CD4-positive, alpha-beta memory T cell (primary cell): ENCODE measurements at places on chromosomes 2 and 18. TPM values are rescaled to one million over a fixed set of nuclear protein-coding genes. Genes with fewer than 3 reads are reported as not detected.

Gene MARCHF4
- polyA plus RNA-seq: not detected

Gene DNAH7
- polyA plus RNA-seq: not detected

Gene MCEE
- 24.7 TPM for polyA plus RNA-seq

Gene ASXL3
- not detected for polyA plus RNA-seq

Gene FBLN7
- polyA plus RNA-seq: 41.2 TPM

Gene STAT4
- 76.6 TPM for polyA plus RNA-seq

Gene GDF7
- polyA plus RNA-seq: 0.04 TPM

Gene LYPD6
- polyA plus RNA-seq: not detected

Gene RTP5
- polyA plus RNA-seq: not detected

GRCh38 chr2:150938527-150938926, 323.1 kb downstream of the RBM43 start:
- DNase-seq: no peak

GRCh38 chr2:173666171-173666888, 298.8 kb downstream of the SP3 start:
- DNase-seq: no peak

- no peak for DNase-seq
Measured at GRCh38 chr2:231059756-231060155, 3.1 kb downstream of the PSMD1 start.

DNA sequence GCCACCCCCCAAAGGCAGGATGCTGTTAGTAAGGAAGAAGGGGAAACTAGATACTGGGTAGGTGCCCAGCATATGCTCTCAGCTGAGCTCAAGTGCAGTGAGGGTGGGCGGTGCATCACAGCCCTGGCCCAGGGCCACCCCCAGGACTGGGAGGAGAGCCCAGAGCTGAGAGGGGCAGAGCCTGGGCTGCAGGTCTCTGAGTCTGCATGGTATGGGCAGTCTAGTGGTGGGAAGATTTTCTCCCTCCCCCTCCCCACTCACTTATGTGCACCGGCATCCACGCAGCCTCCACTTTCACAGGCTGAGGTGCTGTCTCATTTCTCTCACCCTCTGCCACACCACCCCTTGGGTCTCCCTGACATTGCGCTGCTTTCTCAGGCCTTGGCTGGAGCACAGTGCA, 48.5 kb upstream of the CAB39 start:
- no peak for DNase-seq

DNA sequence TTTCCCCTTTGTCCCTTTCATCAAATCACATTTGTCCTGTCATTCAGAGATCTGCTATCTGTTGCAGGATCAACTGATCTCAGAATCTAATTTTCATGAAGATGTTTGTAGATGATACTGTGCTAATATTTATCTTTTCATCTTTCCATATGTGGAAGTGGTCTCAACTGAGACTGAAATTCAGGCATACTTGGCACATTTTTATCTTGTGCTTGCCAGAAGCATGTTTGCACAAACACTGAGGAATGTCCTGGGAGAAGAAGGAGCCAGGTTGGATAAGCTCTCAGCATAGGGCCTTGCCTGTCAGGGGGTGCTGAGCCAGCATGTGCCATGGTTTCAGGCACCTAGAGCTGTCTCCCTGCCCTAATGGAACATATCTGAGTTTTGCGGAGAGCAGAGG, 24.5 kb upstream of the MMADHC start:
- no peak for DNase-seq

DNA sequence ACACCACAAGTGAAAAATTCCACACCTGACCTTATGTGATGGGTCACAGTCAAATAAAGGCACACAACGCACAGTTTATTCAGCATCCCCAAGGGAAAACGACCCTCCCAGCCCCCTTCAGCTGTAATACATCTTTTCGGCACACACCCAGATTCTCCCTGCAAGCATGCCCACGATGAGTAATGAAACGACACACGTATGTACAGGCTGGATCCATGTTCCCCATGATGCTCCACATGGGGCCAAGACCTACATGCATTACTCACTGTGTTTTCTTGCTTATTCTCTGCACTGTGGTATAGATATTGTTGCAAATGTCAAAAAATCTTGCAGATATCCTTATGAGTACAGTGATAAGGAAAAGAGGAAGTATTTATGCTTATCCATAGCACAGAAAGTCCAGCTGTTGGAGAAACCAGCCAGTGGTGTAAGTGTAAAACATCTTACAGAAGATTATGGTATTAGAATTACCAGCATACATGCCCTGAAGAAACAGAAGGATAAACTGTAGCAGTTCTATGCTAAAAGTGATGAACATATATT, 32.5 kb upstream of the SGPP2 start:
- DNase-seq: no peak

GRCh38 chr2:96596596-96596995, 41.5 kb downstream of the KANSL3 start:
- no peak for DNase-seq

GRCh38 chr18:73119574-73119973, 251.8 kb upstream of the NETO1 start:
- DNase-seq: no peak

DNA sequence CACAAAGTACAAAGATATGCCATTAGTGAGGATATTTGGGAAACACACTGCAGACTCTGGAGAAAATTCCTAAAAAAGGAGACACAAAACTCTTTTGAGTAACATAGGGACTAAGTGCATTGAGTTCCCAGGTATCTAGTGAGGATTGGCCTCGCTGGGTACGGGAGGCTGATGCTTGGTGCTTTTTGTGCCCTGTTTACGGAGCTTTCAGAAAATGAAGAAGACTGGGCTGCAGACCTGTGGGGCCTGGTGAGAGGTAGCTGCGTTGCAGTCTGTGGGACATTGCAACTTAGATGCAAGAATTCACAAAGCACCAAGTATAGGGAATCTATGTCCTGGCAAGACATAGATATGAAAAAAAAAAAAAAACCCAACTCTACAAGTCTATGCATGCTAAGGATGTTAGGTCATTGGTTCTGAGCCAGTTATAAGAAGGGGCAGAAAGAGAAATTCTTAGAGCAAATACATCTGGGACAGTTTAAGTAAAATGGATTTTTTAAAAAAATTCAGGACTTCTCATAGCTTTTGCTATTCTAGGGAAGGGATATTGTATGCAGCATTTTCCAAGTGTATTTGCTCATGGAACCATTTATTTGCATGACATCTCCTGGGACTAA, 156.0 kb downstream of the SLC4A3 start:
- DNase-seq: no peak

- DNase-seq: no peak
Measured at GRCh38 chr18:43277164-43277600, at the start of gene SYT4. TSS of gene SYT4 (minus strand) at chr18:43277490. CDS start at chr18:43277281, 209 bp downstream.

GRCh38 chr2:21042708-21042957, 1.2 kb downstream of the APOB start:
- DNase-seq: no peak

GRCh38 chr2:223723954-223724411, 113.4 kb downstream of the AP1S3 start:
- no peak for DNase-seq

DNA sequence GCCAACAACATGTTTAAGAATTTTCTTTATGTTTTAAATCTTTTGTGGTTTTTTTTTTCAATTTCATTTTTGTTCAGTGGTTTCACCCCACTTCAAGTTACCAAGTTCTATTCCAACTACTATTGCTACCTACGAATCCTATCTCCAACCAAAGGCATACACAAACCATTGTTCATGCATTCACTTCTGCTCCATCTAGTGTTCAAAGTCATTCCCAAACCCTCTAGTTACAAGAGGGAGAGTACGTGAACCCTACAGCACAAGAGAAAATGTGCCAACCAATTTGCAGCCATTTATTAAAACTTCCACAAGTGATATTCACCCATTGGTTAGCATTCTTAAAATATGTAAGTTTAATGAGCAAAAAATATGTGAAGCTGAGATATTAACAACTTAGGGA, 295.1 kb upstream of the KYNU start:
- no peak for DNase-seq

DNA sequence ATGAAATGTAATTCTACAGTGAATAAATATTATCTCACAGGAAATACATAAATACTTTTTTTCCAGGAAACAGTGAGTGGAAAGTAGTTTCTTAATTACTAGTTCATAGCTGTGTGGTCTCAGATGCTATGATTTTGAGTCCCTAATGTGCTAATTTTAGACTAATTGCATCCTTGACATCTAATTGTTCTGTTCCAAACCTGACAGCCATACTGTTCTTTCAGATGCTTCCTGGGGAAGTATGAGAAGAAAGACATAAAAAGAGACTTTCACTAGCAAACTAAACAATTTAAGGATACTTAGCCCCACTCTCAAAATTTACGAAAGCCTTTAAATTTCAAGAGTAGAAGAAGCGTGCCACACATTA, 350.9 kb upstream of the CDH20 start:
- DNase-seq: no peak

- DNase-seq: no peak
Measured at GRCh38 chr2:36516136-36516870, 81.7 kb downstream of the FEZ2 start.

DNA sequence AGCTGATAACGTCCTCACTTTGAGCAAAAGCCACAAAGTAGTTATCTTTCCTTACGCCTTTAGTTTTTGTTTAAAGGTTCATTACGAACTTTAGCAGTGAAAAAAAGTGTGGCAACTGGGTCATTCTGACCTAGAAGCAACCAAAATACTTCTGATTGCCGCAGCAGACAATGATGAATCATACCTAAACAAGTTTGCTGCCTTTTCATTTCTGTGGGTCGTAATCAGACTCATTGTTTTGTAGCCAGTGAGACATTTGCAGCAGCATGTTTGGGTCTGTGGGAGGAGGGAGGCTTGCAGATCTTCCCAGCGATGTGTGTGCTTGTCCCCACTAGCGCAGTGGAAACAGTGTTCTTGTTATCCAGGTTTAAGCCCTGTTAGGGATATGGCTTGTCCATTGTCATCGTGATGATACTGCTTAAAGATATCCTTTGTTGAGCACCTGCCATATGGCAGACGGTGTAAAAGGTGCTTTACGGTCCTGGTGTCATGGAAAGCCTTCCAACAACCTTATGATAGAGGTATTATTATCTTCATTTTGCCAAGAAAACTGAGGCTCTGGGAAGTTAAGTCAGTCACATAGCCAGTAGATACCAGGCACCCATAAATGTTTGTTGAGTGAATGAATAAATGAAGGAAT, 1.3 kb upstream of the GREB1 start:
- DNase-seq: no peak

DNA sequence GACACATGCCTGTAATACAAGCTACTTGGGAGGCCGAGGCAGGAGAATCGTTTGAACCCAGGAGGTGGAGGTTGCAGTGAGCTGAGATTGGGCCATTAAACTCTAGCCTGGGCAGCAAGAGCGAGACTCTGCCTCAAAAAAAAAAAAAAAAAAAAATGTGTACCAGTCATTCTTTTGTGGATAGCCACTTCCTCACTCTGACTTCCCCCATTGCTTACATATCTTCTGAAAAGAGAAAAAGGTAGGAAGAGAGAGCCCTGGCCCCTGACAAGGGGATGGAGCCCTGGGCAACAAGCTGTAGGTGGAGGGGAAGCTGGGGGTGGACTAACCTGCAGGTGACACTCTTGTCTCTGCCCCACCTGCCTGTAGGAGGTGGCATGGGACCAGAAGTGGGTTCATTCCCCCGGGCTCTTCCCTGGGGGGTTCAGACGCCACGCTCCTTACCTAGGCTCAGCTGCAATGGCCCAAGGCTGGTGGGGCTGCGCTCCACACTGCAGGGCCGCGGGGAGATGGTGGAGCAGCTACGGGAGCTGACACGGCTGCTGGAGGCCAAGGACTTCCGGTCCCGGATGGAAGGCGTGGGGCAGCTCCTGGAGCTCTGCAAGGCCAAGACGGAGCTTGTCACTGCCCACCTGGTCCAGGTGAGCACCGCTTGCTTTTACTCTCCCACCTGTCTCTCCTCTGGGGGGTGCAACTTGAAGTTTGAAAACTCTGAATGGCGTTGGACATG, 39.1 kb downstream of the PCARE start:
- no peak for DNase-seq

DNA sequence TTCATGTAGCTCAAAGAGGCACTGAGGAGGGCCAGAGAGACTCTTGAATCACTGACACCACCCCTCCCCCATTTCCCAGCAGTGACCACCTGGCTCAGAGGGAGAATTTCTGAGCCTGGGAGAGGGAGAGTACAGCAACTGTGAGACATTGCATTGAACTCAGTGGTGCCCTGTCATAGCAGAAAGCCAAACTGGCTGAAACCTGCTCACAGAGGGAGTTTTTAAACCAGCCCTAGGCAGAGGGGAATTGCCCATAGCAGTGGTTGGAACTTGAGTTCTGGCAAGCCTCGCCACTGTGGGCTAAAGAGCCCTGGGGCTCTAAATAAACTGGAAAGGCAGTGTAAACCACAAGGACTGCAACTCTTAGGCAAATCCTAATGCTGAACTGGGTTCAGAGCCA, 243.1 kb downstream of the ADCYAP1 start:
- no peak for DNase-seq

GRCh38 chr18:7898181-7898580, 331.1 kb downstream of the PTPRM start:
- no peak for DNase-seq

GRCh38 chr2:53450923-53451322, 316.7 kb upstream of the CHAC2 start:
- DNase-seq: no peak

DNA sequence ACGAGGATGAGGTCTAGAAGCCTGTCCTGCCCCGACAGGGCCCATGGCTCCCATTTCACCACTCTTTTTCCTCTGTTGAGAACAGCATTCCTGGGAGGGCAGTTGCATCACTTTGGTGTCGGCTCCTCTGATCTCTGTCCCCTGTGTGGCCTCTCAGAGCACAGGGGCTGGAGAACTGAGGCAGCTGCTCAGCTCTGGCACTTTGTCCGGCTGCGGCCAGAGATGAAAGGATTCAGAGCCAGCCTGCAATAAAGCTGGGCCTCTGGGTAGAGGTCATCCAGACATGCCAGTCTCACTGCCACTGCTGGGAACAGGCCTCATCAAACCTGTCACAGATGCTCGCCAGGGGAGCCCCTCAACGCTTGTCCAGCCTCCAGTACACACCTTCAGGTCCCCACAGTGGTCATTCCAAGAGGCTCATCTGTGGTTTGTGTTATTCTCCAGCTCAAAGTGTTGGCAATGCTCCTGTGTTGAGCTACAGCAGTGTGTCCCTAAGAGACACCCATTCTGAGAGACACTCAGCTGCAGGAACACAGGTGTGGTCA, 13.1 kb upstream of the ROCK2 start:
- no peak for DNase-seq

DNA sequence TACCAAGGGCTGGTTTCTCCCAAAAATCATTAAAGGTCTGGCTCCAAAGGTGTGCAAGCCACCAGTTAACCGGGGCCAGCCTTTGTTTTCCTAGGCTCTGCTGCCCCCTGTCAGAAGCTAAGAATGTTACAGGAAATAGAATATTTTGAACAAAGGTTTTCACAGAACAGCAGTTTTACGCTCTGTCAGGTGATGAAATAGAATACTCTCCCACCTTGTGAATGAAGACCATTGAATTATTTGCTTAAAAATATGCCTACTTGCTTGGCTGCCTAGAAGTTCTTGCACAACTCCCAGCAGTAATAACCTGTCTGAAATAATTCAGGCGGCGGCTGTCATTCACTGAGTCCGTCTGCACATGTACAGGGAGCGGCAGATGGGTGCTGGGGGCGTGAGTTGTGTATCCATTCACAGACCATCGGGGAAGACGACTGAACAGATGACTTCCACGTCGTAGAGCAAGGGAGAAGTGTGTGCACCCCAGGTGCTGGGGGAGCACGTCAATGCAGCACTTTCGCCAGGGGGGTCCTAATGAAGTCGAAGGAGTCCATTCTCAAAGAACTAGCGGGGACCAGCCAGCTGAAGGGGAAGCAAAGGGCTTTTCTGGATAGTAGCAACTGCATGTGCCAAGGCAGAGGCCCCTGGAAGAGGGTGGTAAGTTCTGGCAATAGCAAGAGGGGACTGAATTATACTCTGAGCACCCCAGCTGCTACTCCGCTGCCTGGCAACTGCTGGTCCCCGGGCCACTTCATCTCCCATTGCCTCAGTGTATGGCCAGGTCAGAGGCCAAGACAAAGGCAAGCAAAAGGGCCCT, 56.1 kb downstream of the SF3B1 start:
- peak; percentile 60 for DNase-seq
